ENCODE measurements at places on chromosomes 6 and 20.

GRCh38 chr6:156832231-156832647 lies 55.1 kb downstream of the ARID1B start:
- peak; percentile 95 for DNase-seq

DNA sequence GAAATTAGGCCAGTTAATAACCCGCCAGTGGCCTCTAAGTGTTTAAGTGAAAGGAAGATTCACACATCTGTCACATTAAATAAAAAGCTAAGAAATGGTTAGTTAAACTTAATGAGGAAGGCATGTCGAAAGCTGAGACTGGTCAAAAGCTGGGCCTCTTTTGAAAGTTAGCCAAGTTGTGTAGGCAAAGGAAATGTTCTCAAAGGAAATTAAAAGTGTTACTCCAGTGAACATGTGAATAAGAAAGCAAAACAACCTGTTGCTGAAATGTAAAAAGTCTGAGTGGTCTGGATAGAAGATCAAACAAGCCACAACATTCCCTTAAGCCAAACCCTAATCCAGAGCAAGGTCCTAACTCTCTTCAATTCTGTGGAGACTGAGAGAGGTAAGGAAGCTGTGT lies 10.9 kb upstream of the MTRF1L start:
- no peak for DNase-seq

GRCh38 chr6:36333931-36334725 lies 2.6 kb downstream of the BNIP5 start:
- no peak for DNase-seq

DNA sequence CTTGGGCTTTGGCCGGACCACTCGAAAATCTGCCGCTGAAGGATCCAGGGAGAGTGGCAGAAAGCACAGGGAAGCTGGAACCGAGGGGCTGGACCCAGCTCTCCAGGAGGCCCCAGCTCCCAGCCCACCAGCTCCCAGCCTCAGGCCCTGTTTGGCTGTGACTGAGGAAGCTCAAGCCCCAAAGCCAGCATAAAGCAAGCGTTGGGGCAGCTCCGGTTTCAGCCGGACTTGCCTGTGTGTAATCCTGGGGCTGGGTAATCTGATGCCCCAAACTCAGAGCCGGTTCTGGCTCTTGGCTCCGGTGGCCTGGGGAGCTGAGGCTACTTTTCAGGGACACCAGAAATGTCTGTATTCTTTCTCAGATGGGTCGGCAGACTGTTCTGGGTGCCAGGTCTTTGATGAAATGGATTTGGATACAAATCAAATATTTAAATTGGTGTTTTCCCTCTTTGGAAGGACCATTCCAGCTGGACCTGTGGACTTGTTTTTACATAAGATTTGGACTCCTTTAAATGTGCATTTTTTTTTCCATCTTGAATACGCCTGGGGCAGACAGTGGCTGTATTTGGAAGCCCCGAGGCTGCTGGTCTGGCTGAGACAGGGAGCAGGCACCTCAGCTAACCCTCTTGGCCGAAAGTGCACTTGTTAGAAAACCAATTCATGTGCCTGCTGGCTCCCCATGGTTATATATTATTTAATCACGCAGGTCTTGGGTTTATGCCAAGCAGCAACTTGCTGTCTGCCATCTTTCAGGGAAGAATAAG lies 29.7 kb downstream of the RPP40 start:
- DNase-seq: peak; percentile 59

DNA sequence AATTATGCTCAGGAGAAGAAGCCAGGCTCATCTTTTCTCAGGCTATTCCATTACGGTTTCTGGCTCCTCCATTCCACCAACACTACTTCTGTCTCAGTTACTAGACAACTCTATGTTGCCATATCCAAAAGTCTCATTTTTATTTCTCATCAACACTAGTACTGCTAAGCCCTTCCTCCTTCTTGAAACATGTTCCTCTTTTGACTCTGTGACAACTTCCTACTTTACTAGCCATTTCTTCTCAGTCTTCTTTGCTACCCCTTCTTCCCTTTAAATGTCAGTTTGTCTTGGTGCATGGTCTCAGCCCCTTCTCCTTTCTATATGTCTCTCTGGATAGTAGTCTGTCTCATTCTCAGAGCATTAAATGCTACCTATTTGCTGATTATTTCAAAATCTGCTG lies 7.1 kb upstream of the ADGRG6 start:
- DNase-seq: no peak

DNA sequence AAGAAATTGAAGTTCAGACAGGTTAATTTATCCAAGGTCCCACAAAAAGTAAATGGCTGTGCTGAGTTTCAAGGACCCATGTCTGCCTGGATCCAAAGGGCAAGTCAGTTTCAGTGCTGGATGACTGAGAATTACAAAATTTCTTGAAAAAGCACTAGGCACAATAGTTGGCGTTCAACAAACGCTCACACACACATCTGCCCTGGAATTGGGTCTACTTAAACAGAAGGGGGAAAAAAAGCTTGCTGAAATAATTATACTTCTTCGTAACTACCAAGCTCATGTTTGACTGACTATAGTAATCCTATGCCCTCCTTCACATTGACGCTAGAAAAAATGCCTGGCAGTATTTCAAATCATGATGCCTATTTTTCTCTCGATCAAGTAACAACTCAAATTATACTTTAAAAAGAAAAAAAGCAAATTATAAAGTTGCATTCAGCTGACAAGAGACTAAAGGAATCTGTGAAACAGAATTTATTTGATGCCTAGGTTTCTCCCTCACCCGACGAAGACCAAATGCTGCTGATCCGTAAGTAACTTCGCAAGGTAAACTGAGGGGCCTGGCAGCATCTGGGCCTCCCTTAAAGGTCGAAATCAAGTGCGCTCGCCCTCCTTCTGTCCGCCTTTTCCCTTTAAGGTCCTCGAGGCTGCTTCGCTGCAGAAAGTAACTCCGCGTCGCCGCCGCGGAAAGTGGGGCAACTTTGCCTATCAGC lies 650 bp upstream of the CD2AP start:
- peak; percentile 29 for DNase-seq

- no peak for DNase-seq
Measured at GRCh38 chr20:25632940-25633790, 9.4 kb upstream of the NANP start.

GRCh38 chr6:134196568-134197193 lies 121.2 kb downstream of the SGK1 start:
- DNase-seq: no peak

- peak; percentile 7 for DNase-seq
Measured at GRCh38 chr20:37202267-37202943, 23.1 kb upstream of the MROH8 start.

- no peak for DNase-seq
Measured at GRCh38 chr6:25972128-25972527, 9.5 kb downstream of the TRIM38 start.

DNA sequence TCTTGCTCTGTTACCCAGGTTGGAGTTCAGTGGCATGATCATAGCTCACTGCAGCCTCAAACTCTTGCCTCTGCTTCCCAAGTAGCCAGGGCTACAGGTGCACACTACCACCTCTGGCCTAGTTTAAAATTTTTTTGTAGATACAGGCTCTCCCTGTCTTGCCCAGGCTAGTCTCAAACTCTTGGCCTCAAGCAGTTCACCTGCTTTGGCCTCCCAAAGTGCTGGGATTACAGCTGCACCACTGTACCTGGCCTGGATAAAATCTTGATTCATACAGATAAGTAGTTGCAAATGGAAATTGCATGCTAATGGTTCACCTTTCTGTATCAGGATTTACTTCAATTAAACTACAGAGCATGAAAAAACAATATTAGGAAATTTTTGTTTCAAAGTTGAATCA lies 4.2 kb downstream of the CD2AP start:
- no peak for DNase-seq

GRCh38 chr20:57630061-57630460 lies 9.8 kb upstream of the ZBP1 start:
- DNase-seq: no peak

DNA sequence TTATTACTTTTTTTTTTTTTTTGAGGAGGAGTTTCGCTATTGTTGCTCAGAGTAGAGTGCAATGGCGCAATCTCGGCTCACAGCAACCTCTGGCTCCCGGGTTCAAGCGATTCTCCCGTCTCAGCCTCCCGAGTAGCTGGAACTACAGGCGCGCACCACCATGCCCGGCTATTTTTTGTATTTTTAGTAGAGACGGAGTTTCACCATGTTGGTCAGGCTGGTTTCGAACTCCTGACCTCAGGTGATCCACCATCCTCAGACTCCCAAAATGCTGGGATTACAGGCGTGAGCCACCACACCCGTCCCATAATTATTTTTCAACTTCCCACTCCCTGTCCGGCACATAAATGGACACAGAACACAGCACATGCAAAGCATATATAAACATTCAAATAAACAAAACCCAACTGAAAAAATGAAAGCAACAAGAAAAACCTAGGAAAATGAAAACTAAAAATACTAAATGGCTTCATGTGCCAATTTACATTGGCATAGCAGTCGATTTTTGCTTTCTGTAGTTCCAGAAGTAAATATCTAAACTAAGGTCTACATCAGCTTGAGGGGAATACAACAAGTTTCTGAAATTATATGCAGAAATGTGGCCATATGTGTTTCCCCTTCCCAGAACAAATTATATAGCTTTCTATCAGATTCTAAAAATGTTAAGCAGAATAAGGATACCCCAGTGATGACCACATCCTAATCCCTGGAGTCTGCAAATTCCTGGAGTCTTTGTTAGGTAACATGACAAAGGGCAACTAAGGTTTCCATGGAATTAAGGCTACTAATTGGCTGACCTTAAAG lies 113.9 kb downstream of the HFE start:
- no peak for DNase-seq

DNA sequence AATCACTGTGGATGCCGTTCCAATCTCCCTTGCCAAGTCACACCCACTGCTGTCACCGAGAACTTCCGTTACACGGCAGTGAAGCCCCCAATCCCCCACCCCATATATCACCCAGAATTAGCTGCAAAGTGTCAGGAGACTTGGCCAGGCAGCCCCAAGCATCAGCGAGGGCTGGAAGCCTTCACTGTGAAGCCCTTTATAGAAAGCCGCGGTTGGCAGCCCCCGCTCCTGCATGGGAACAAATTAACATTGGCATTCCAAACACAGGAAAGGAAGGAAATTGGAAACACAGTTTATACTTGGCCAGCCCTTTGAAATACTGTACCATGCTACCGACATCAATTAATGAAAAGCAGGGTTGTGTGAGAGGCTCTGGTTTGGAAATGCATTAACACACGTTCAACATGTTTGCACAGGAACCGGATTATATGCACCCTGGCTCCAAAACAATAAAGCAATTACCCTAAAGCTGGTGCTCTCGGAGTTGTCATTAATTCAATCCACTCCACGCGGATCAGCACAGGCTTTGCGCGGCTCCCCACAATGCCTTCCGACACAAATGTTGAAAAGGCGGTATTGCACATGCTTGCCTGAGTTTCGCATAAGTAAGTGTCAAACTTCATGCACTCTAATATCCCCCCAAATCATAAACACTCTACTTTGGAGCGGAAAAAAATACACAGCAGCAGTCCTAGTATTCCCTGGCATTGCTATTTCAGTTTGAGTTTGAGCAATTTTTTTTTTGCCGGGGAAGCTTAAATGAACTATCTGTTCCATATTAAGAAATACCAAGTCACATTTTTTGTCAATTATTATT lies 7.1 kb downstream of the BMP7 start:
- DNase-seq: no peak

DNA sequence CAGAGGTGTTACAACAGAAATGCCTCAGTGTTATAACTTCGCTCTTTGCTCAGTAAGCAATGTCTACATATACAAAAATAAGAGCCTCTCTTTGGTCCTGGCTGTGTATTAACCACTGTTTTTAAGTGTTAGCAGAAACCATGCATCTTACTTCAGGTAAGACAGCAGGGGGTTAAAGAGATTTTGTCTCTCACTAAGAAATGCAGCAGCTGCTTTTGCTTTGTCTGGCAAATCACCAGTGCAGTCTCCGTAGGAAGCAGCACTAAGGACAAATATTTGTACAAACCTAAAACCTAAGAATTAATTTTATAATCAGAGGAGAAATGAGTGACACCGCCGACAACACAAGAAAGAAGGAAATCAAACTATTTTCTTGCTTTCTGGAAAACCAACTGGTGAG lies 758 bp downstream of the SMIM28 start:
- DNase-seq: peak; percentile 5

- DNase-seq: no peak
Measured at GRCh38 chr6:292506-293192, 362 bp downstream of the DUSP22 start.

GRCh38 chr6:133502441-133503335 lies 261.5 kb downstream of the EYA4 start:
- no peak for DNase-seq

- no peak for DNase-seq
Measured at GRCh38 chr6:69084746-69085335, 449.8 kb downstream of the ADGRB3 start.

- DNase-seq: no peak
Measured at GRCh38 chr6:36715469-36715868, 17.8 kb downstream of the RAB44 start.

GRCh38 chr6:56766806-56767178 lies 124.1 kb upstream of the DST start:
- no peak for DNase-seq

DNA sequence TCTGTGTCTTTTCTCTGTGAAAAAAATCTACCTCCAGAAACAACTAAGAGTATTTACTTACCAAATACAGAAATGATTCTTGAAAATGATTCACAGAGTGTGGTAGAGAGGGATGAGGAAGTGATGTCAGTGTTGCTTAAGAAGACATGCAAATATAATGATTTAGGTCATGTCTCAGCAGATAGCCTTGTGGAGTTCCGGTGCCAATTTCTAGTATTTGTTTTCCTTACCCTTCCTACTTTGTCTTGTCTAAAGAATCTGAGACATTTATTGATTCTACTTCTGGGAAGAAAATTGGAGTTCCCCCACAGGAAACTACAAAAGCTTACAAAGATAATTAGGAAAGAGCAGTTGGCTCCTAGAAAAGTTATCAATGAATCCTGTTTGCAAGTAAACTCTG lies 68.8 kb downstream of the GJA1 start:
- no peak for DNase-seq

DNA sequence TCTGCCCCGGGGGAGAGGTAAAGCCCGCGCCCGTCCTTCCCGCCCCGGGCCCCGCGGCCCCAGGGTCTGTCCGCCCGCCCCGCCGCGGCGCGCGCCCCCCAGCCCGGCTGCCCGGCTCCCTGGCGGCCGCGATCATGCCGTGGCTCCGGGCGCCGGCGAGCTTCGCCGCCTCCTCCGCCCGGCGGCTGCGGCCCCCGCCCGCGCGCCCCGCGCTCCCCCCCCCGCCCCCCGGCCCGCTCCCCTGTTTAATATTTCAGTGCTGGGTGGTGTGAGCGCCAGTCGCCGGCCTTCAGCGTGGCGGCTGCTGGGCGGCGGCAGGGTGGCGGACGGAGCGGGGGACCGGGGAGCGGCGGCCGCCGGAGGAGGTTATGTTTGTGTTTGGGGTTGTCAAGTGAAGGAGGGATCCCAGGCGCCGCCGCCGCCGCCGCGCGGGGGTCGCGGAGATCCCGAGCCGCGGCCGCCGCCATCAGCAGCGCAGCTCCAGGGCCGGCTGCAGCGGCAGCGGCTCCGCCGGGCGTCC lies at the start of gene HIVEP1:
HIVEP1 (plus strand) TSS at position 275 of the 520 bp plus-strand sequence. CDS start 3,317 bp downstream, outside the sequence.
- DNase-seq: no peak

DNA sequence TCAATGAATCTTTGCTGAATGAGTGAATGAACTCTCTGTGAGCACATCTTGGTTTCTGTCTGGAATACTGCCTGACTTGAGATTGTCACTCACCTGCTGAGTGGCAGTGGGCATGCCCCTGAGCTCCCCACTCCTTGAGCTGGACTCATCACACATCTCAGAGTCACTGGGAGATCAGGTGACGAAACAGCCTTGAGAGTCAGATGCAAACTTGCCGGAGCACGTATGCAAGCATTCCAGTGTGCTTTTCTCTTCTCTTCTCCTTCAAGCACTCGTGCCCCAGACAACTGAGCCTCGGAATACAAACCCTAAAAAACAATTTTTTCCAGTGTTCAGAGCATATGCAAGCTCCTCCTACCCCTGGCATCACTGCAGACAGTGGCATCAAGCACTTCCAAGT lies 9.4 kb upstream of the BMP7 start:
- DNase-seq: no peak

Measured in NCI-H1092 treated with DMSO at 0.1 percent for 48 hours (cell line).